ENCODE measurements at places on chromosomes 5 and 9.

DNA sequence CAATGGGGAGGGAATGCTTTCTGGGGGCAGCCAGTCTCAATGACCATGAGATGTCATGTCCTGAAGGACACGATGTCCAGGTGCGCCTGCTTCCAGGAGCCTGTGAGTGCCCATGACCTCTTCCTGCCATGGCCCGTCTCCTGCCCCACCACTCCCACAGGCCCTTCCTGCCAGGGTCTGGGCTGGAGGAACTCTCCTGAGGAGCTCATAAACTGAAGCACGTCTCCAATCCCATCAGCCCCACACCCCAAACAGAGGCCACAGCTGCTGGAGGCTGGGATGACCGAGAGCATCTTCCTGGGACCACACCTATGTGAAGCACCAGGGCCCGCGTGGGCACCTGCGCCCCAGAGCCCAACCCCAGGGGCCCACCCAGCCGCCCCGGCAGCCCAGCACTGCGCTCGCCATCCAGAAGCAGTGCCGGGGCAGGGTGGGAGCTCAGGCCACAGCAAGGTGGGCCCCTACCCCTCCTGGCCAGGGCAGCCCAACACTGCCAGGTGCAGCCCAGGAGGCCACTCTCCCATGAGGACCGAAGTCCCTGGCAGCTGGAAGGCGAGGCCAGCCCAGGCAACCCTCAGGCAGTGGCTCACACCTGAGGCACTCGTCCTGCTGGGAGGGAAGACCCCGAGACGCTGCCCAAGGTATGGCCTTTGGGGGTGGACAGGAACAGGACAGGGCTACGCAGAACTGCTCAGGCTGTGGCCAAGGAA lies 53.9 kb upstream of the UBAC1 start:
- DNase-seq, result no peak

DNA sequence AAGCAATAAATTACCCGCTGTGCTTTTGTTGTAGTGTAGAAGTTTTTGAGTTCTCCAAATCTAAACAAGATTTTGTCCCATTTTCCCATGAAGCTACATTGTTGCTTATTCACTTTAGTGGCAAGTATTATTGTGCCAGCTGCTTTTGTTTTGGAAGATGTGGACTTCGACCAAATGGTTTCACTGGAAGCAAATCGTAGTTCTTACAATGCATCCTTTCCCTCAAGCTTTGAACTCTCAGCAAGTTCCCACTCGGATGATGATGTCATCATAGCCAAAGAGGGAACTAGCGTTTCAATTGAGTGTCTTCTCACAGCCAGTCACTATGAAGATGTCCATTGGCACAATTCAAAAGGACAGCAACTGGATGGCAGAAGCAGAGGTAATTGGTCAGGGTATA lies 10.9 kb downstream of the MFAP3 start:
- DNase-seq, result no peak

- DNase-seq, result no peak
These were observed 149.1 kb downstream of the TLE1 start for GRCh38 chr9:81540142-81540710.

DNA sequence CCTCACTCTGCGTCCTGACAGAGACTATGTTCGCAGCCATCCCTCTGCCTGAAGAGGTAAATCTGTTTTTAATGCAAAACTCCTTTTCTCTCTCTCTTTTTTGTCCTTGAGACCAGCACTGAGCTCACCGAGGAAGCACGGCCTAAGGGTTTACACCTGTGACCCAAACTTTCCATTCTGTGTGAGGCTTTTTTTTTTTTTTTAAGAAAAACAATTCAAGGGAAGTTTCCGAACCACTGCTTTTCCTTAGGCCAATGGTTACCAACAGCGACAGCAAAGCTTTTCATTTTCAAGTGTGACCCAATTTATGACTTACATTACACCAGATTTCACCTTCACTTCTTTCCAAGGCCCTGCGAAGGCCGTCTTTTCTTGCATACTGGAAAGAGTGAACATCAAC lies 205.9 kb downstream of the EFNA5 start:
- no peak for DNase-seq

GRCh38 chr9:105930011-105930627 lies 235.8 kb downstream of the TMEM38B start:
- no peak for DNase-seq

DNA sequence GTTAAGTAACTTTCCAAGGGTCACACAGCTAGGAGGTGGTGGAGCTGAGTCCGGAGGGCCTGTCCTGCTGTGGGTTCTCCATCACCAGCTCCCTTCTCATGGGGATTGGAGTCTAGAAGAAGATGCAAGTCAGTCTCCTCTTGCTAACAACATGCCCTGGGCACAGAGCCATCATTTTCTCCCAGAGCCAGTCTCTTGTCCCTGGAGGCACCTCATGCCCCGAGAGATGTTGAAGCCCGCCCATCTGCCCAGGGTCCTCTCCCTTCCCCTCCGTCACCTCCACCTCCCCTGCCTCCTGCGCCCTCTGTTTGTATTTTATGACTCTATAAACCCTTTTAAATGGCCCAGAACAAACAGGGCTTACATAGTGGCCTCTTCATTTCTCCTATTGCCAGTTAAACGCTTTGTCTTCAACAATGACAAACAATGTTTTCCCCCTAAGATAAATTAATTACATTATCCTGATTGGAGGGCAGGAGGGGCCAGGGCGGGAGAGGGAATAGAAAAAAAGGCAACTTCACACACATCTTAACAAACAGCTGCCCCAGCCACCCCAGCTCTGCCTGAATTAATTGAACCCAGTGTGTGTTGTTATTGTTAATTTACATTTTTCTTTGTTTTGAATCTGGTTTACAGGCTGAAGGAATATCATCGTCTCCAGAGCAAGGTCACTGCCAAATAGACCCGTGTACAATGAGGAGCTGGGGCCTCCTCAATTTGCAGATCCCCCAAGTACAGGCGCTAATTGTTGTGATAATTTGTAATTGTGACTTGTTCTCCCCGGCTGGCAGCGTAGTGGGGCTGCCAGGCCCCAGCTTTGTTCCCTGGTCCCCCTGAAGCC lies 55.8 kb downstream of the ASS1 start:
- no peak for DNase-seq
